ENCODE measurements at places on chromosomes 13 and 19.

GRCh38 chr19:16739546-16739945 lies 19.9 kb downstream of the NWD1 start:
- no peak for DNase-seq

GRCh38 chr13:22073718-22074117 lies 402.8 kb downstream of the FGF9 start:
- DNase-seq: no peak

GRCh38 chr19:45906221-45906620 lies 3.8 kb upstream of the MYPOP start:
- no peak for DNase-seq

GRCh38 chr13:48126944-48127830 lies 32.3 kb upstream of the MED4 start:
- peak; percentile 54 for DNase-seq

DNA sequence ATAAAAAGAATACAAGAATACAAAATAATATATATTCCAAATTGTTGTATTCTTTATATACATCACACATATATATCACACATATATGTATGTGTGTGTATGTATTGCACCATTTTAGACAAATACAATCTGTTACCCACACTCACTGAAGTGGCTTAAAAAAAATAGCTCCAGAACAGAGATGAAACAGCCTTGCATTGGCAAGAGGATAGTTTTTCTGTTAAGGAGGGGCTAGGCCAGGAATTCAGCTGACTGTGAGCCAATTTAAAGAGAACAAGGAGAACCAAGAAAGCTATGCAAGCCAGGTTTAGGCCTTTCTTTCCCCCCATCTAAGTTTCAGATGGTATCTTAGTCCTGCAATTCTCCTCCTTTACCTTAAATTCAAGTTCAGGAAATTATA lies 257.5 kb downstream of the MZT1 start:
- DNase-seq: no peak

GRCh38 chr13:51974482-51974881 lies 36.8 kb downstream of the ATP7B start:
- DNase-seq: no peak

DNA sequence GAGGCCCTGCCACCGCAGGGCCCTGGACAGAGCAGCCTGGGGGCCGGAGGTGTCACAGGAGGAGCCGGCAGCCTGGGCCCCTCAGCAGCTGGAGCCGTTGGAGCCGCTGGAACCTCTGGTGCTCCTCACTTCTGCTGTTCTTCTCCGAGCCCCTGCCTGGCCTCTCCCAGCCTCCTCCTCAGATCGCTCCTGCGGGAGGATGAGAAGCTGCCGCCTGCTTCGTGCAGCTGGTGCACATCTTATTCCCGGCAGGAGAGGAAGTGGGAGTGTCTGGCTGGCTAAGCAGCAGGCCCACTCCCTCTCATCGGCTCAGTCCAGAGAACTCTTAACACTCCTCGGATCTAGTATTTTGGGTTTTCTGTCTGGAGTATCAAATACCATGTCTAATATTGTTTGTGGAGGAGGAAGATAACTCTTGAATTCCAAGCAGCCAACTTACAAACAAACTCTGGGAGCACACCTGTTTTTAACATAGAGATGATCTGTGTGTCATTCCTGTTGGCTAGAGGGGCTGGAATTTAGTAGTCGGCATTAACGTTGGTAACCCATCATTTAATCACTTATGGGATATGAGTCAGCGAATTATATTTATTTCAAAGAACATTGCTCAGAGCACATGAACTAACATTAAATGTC lies 37.1 kb upstream of the RNF113B start:
- peak; percentile 81 for DNase-seq
